ENCODE measurements at places on chromosomes 2 and 18. TPM values are rescaled to one million over a fixed set of nuclear protein-coding genes. Genes with fewer than 3 reads are reported as not detected.
A peak's percentile ranks its signal among the peaks of the same experiment; 100 is the strongest.

GRCh38 chr2:50309503-50309902 lies 722.4 kb downstream of the NRXN1 start:
- DNase-seq = no peak

GRCh38 chr2:22690096-22690495 lies 694.9 kb upstream of the KLHL29 start:
- no peak for DNase-seq

GRCh38 chr2:241733391-241734207 lies 831 bp upstream of the D2HGDH start:
- no peak for DNase-seq

- no peak for DNase-seq
Observed at GRCh38 chr2:207109768-207110167, 56.0 kb downstream of the KLF7 start.

DNA sequence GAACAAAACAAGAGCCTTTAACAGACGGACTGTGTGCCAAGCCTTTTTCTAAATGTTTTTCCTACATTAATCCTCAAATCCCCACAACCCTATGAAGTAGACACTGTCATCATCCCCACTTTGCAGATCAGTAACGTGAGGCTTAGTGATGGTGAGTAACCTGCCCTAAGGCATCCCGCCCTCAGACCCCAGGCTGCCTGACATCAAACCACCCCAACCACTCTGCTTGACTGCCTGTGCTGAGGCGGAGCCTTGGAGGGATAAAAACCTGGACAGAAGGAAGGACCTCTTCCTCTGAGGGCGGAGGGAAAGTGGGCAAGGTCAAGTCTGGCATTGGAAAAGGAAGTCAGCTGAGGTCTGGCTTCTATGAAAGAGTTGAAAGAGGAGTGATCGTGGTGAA lies 104.6 kb downstream of the SP3 start:
- DNase-seq = no peak

DNA sequence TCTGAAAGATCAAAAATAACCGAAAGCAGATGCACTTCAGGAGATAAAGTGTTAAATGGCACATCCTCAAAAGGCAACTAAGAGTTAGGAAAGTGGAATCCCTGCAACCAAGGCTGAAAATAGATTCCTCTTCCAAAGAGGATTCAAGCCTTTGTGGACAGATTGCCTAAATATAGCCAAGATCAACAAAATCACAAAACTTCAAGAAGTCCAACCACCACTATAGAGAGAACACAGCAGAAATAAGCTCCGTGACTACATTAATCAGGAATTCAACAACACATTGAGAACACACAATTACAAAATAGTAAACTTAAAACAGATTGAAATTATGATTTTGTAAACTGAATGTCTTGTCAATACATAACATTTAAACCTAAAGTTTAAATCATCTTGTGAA lies 165.7 kb downstream of the LNPK start:
- DNase-seq = peak; percentile 41

DNA sequence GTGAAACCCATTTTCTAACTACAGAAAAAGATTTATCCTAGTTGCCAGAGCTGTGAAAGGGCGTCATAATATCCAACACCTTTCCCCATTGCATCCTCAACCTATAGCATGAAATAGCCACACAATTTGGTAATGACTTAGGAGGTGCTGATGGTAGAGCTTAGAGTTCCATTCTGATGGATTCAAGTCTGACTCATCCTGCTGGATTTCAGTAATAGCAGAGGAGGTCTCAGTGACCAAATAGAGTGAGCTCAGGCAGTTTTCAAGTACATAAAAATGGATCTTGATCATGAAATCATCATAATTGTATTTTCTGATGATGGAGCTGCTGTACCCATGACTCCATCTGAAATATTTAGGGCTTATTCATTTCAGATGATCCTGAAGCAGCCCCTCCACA lies 270.7 kb upstream of the KLHL29 start:
- no peak for DNase-seq

GRCh38 chr2:124882423-124882822 lies 857.3 kb downstream of the CNTNAP5 start:
- DNase-seq = no peak

- no peak for DNase-seq
Observed at GRCh38 chr2:236169151-236169721, 1.1 kb upstream of the GBX2 start.

GRCh38 chr2:37344453-37345361 lies at the start of gene QPCT:
TSS of gene QPCT (plus strand) at chr2:37344630. CDS start at chr2:37344732, 102 bp downstream.
- peak; percentile 80 for DNase-seq

- no peak for DNase-seq
Observed at GRCh38 chr18:72261590-72261989, 282.6 kb downstream of the CBLN2 start.

DNA sequence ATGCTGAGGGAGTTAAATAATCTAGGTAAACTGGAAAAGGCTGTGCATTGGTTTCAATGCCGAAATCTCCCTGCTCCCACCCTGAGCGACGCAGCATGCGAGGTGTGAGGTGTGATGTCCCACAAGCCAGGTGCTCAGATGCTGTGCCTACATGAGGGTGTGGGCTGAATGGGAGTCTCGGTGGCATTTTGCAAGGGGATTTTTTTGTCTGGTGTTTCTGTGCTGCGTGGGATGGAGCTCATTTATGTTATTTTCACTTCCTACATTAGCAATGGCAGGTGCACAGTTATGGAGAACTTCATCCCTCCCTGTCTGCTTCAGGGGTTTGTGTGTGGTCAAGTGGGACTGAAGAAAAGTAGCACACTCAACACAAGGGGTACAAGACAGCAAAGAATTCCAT lies 110.2 kb upstream of the CCDC68 start:
- DNase-seq = no peak

DNA sequence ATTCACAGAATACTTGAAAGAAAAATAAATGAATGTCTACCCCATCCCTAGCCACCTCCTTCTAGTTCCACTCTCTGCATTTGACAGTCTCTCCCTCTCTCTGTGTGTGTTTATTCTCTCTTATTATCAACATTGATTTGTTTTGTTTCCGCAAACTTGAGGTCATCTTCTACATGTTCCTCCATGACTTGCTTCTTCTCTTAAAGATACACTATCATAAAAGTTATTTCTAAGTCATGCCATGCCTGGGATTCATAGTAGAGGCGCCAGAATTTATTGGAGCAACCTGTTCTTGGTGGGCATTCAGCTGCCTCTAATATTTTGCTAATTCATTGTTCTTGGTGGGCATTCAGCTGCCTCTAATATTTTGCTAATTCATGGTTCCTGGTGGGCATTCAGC lies 58.9 kb upstream of the SMAD7 start:
- DNase-seq = no peak

DNA sequence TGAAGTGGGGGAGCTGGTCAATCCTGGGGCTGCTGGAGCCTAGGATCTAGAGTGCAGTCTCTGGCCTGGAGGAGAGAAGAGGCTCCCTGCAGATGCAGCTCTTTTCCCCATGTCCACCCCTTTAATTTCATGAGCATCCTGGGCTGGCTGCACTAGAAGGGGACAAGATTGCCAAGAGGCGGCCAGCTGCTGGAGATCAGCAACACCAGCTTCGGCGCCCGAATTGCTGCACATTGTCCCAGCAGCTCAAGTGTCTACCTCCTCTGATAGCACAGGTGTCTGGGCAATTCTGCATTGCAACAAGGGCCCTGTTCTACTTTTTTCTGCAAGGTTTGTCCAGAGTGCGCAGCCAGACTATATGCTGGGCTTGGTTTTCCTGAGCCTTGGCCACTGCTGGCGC lies 125.7 kb downstream of the AGAP1 start:
- DNase-seq = no peak

DNA sequence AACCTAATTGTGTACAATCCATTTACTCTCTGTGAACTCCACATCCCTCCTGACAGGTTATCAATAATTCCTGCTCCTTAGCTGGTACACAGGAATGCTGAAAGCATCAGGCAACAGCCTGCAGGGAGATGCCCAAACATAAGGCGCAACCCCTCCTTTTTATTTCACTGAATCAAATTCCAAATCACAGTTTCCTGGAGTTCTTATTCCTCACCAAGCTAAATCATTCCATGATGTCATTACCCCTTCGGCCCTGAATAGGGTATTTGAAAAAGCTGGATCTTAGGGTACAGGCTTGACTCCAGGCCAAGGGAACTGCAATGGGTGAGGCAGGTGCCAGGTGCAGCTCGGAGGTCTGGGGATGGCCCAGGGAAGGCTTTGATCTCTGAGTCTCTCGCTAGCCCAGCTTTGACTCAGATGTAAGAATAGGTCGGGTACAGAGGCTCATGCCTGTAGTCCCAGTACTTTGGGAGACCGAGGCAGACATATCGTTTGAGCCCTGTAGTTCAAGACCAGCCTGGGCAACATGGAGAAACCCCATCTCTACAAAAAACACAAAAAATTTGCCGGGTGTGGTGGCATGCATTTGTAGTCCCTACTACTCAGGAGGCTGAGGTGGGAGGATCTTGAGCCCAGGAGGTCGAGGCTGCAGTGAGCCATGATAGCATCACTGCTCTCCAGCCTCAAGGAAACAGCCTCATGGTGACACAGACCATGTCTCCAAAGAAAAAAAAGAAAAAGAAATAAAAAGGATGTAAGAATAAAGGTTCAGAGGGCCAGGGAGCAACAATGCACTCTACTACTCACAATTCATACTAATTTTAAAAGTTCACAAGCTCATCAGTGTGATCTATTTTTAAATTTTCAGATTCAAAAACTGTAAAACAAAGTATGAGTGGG lies 6.8 kb downstream of the FHL2 start:
- peak; percentile 52 for DNase-seq

DNA sequence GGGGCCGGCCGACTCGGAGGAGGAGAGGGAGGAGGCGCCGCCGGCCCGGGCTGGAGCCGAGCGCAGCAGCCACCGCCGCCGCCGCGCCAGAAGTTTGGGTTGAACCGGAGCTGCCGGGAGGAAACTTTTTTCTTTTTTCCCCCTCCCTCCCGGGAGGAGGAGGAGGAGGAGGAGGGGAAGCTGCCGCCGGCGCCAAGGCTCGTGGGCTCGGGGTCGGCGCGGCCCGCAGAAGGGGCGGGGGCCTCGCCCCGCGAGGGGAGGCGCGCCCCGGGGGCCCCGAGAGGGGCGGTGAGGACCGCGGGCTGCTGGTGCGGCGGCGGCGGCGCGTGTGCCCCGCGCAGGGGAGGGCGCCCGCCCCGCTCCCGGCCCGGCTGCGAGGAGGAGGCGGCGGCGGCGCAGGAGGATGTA lies 316 bp downstream of the CRIM1 start:
- no peak for DNase-seq

DNA sequence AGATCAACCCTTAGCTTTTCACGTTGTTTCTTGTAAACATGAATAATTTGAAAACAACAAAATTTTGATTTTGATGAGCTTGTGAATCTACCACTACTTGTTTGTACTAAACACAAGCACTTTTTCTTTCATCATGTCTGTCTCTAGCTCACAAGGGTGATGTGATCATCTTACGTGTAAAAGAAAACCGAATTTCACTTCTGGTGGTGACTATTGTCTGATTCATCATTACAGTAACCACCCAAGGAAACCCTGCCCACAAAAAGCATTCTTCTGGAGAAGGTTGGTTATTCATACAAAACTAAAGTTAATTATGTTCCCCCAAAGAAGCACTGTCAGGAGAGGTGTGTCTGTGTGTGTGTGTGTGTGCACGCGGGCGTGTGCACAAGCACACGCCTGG lies 285.4 kb downstream of the ZNF516 start:
- DNase-seq = peak; percentile 90

GRCh38 chr2:235514627-235515363 lies 21.0 kb downstream of the AGAP1 start:
- DNase-seq = no peak

GRCh38 chr2:7225848-7226247 lies 308.6 kb downstream of the RNF144A start:
- no peak for DNase-seq

DNA sequence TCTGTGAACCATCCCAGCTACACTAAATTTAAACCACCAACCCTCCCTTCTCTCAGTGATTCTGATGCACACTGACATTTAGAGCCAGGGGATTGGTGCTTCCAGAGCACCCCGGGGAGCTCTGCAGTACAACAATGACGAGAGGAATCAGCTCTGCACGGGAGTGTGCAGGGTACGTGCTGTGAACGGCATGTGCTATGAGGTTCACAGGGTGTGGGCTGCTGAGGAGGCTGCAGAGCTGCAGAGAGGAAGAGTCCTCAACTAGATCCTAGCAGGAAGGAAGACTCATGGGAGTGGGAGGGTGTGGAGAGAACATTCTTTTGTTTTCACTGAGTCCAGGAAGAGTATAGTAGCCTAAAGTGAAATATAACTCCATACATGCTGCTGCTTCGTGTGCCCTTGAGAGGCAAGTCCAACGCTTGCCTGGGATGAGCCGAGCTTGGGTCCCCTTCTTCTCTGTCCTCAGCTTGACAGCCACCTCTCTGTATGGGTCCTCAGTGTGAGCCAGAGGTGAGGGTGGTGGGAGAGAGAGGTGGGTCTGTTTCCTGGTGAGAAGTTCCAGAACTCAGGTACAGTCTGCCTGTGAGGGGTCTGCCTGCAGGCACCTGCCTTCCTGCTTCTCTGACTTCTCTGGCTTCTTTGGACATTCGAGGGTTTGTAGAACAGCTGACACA lies 118.8 kb downstream of the CTIF start:
- DNase-seq = peak; percentile 60

TCF7L1 gene
- 0.65 TPM for total RNA-seq

UGT1A4 gene
- total RNA-seq = not detected

MAPK4 gene
- 0.22 TPM for total RNA-seq

SH3YL1 gene
- total RNA-seq = 24.0 TPM

ARHGEF33 gene
- total RNA-seq = 0.54 TPM

PPP4R3B gene
- 41.8 TPM for total RNA-seq

KATNAL2 gene
- 9.6 TPM for total RNA-seq

ASXL3 gene
- total RNA-seq = not detected

WIPF1 gene
- 20.1 TPM for total RNA-seq

HMSD gene
- not detected for total RNA-seq

Measured in GM23248 (cell line).